ENCODE measurements at places on chromosomes 1 and 21. TPM values are rescaled to one million over a fixed set of nuclear protein-coding genes. Genes with fewer than 3 reads are reported as not detected.

GBP1 gene
- polyA plus RNA-seq: 7.4 TPM

DIO1 gene
- not detected for polyA plus RNA-seq

RNU1-4 gene
- not detected for polyA plus RNA-seq

DNA sequence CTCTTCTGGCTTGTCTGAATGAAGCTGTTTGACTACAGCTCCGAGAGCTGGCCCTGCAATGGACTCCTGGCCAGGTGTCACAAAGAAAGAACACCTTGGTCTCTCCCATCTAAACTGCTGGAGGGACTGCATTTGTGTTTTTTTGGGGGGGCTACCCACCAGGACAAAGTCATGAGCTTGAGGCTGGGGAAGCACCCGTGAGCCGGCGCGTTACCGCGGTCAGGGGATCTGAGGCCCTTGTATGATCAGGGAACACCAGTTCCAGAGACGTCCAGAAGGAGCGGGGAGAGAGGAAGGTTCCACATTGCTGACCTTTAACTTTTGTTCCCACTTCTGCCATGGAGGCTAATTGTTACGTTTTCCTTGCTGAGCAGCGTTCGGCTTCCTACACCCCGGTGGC, 84.5 kb upstream of the C1orf174 start:
- H3K36me3 ChIP-seq: no peaks in the 10 kb centered on the region
- no peaks in the 10 kb centered on the region for H3K4me1 ChIP-seq
- no peaks in the 10 kb centered on the region for H3K27me3 ChIP-seq
- no peak for DNase-seq

GRCh38 chr1:1011396-1011949, 1.8 kb upstream of the ISG15 start:
- H3K27me3 ChIP-seq: no peaks in the 10 kb centered on the region
- H3K4me1 ChIP-seq: peaks cover 12% of the 10 kb centered on the region
- no peaks in the 10 kb centered on the region for H3K36me3 ChIP-seq
- no peak for DNase-seq

- DNase-seq: no peak
- H3K27ac ChIP-seq: no peak overlapping the region
- no peak overlapping the region for H3K4me3 ChIP-seq
These were observed 4.0 kb downstream of the TRAF3IP3 start for GRCh38 chr1:209759829-209760359.

GRCh38 chr1:78599294-78599693, 21.0 kb upstream of the IFI44L start:
- H3K4me3 ChIP-seq: no peak overlapping the region
- H3K27me3 ChIP-seq: no peaks in the 10 kb centered on the region
- no peaks in the 10 kb centered on the region for H3K36me3 ChIP-seq
- no peak overlapping the region for H3K27ac ChIP-seq
- H3K4me1 ChIP-seq: no peaks in the 10 kb centered on the region

- H3K27ac ChIP-seq: peak overlapping the region; percentile 32
- H3K27me3 ChIP-seq: no peaks in the 10 kb centered on the region
- H3K36me3 ChIP-seq: no peaks in the 10 kb centered on the region
- no peak overlapping the region for H3K4me3 ChIP-seq
These were observed 167.3 kb upstream of the C8B start for GRCh38 chr1:57132993-57133622.

Data from SK-N-SH (cell line).